ENCODE measurements at places on chromosomes 6 and 20. TPM values are rescaled to one million over a fixed set of nuclear protein-coding genes. Genes with fewer than 3 reads are reported as not detected.

The SLC17A2 gene
- polyA plus RNA-seq: not detected

The SGK2 gene
- polyA plus RNA-seq: 13.2 TPM

The COX4I2 gene
- polyA plus RNA-seq: 2.6 TPM

The SLC35F1 gene
- 0.17 TPM for polyA plus RNA-seq

The VARS1 gene
- 24.2 TPM for polyA plus RNA-seq

The SYCP2 gene
- polyA plus RNA-seq: 1.2 TPM

The SCUBE3 gene
- 0.01 TPM for polyA plus RNA-seq

The CLVS2 gene
- polyA plus RNA-seq: not detected

The ZNF217 gene
- polyA plus RNA-seq: 8.4 TPM

The GSTA4 gene
- polyA plus RNA-seq: 19.5 TPM

The MOCS3 gene
- 2.6 TPM for polyA plus RNA-seq

The RSPO3 gene
- polyA plus RNA-seq: 27.6 TPM

The MAK gene
- 0.11 TPM for polyA plus RNA-seq

The PRL gene
- polyA plus RNA-seq: 1.2 TPM

The RCAN2 gene
- polyA plus RNA-seq: 1.9 TPM

The ARHGAP18 gene
- 13.8 TPM for polyA plus RNA-seq

The PKIB gene
- polyA plus RNA-seq: 4.5 TPM

The NHLRC1 gene
- polyA plus RNA-seq: 1.5 TPM

The LAMA2 gene
- polyA plus RNA-seq: 26.0 TPM

The RIPOR3 gene
- 42.7 TPM for polyA plus RNA-seq

The GRM1 gene
- polyA plus RNA-seq: not detected

The PXMP4 gene
- polyA plus RNA-seq: 4.6 TPM

The NRSN1 gene
- 0.06 TPM for polyA plus RNA-seq

The CNR1 gene
- 6.9 TPM for polyA plus RNA-seq

The HCRTR2 gene
- not detected for polyA plus RNA-seq

The COL11A2 gene
- polyA plus RNA-seq: 2.6 TPM

The ASXL1 gene
- 25.0 TPM for polyA plus RNA-seq
